ENCODE measurements at places on chromosomes 13 and 19.

DNA sequence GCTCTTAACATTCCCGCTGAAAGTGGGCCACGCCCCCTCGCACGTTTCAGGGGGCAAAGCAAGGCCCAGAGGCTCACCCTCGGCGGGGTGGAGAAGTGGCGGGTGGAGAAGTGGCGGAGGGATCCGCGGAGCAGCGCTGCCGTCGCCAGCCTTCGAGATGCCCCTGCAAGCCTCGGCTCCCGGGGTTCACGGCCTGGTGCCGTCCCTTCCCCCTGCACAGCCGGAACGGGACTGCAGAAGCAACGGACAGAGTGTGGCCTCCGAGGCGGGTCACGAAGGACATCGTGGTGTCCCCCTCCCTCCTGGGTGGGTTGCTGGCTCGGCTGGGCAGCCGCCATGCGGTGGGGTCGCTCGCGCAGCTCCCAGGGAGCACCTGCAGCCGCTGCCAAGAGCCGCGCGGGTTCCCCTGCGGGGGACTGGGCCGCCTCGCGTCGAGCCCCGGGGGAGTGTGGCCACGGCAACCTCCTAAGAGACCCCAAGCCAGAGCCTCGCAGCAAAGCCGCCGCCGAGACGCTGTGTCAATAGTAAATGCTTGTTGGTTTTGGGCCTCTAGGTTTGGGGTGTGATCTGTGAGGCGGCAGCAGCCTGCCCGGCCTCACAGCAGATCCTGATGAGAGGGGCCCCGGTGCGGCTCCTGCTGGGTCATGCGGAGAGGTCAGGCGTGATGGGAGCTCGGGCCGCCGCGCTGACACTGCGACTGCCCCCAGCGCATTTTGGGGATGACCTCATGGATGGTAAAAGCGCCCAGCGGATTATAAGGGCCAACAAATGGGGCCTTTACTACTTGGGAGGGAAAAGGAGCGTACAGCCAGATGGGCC lies 5.5 kb downstream of the TPGS1 start:
- DNase-seq, result no peak

DNA sequence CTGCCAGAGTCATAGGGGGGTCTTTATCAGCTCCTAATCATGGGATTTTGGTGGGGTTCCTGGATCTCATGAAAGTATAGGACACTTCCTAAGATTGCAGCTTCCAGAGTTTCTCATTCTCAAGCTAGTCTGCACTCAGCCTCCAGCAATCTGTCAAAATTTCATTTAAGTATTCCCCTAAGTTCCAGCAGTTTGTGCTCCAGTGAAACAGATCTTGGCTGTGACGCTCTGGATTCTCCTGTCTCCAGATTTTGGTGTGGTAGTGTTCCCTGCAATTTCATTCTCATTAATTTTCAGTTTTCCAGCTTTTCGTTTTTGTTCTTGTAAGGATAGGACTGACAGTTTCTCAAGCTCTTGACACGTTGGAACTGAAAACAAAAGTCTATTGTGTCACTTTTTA lies 908.9 kb upstream of the MIR17HG start:
- DNase-seq, result no peak

- no peak for DNase-seq
Measured at GRCh38 chr13:89457977-89458376, 1786.8 kb downstream of the SLITRK5 start.

DNA sequence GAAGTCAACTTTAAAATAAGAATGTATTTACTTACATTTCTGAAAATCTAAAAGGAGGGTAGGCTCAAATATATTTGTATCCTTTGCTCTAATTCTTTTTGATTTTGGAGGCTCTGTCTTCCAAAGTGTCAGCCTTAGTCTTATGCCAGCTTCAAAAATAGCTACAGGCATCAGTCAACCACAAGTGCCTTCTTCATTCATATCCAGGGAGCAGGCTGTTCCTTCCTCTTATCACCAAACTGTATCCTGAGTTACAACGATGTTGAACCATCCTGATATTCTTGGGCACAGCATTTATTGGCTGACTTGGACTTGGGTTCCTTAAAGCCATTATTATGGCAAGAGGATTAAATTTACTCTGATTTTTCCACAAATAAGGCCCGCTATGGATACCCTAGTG lies 1161.3 kb downstream of the PCDH17 start:
- DNase-seq, result no peak

- peak; percentile 65 for DNase-seq
Measured at GRCh38 chr19:16470911-16471811, 609 bp downstream of the EPS15L1 start.

- DNase-seq, result no peak
Measured at GRCh38 chr19:4473763-4474513, 1.8 kb downstream of the HDGFL2 start.

- DNase-seq, result no peak
Measured at GRCh38 chr13:96100457-96101220, 10.7 kb downstream of the HS6ST3 start.
